ENCODE measurements at places on chromosomes 3 and 15.

GRCh38 chr3:157637866-157638265 lies 134.7 kb upstream of the VEPH1 start:
- no peak for DNase-seq

GRCh38 chr3:123880998-123881561 lies 3.1 kb downstream of the MYLK start:
- DNase-seq = no peak

GRCh38 chr3:126151562-126152302 lies 28.7 kb downstream of the ALDH1L1 start:
- DNase-seq = no peak

GRCh38 chr3:73733746-73734145 lies 109.0 kb upstream of the PDZRN3 start:
- DNase-seq = peak; percentile 48

DNA sequence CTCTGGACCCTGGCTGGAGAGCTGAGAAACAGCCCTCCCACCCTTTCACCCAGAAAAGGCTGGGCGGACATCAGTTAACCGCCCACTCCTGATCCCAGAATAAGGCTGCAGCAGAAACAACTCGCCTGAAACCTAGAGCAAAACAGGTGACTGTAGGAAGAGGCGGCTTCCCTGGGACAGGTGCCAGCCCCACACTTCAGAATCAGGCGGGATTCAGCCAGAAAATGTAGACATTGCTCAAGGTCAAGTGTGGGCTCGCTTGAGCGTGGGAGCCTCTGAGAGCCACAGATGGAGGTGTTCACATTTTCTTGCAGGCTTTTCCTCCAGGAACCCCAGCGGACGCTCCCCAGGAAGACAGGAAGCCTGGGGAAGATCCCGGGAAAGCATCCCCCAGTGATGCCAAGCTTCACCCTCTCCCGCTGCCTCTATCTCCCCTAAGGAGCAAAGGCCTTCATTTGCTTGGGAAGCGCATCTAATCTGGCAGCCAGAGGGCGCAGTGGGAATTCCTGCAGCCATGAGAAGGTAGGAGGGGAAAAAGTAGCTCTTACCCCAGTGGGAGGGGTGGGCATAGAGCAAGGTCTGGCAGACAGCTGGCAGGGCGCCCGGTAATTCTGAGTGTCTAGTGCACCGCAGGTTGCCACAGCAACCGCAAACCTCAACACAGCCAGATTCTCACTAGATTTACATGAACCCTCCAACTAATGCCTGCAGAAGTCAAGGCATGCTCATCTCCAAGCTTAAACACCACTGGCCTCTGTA lies 77.7 kb downstream of the OCA2 start:
- DNase-seq = peak; percentile 75

DNA sequence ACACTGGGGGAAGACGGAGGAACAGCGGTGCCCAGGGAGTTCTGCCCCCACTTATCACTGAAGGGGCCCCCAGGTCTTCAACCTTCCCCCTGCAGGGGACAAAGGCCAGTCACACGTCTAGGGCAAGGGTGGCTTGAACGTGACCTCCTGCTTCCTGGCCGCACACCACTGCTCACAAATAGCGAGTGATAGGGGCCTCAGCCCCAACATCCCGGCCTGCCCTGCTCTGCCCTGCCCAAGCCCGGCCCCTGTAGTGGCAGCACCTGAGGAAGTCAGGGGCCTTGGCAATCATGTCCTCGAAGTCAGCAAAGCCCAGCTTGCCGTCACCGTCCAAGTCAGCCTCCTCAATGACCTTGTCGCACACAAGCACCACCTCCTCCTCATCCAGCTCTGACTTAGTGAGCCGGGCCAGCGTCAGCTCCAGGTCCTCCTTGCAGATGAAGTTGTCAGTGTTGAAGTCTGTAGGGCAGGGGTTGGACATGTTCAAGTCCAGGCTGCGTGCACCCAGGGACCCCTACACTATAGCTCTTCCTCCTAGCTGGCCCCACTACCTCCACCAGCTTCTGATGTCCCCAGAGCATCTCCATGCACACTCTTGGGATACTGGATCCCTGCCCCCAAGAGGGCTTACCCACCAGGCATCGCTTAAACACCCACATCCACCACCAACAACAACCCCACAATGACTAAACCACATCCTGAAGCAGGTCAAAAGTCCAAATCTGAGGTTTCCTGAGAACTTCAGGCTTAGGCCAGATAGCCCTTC lies 13.3 kb downstream of the SH2D7 start:
- DNase-seq = no peak

DNA sequence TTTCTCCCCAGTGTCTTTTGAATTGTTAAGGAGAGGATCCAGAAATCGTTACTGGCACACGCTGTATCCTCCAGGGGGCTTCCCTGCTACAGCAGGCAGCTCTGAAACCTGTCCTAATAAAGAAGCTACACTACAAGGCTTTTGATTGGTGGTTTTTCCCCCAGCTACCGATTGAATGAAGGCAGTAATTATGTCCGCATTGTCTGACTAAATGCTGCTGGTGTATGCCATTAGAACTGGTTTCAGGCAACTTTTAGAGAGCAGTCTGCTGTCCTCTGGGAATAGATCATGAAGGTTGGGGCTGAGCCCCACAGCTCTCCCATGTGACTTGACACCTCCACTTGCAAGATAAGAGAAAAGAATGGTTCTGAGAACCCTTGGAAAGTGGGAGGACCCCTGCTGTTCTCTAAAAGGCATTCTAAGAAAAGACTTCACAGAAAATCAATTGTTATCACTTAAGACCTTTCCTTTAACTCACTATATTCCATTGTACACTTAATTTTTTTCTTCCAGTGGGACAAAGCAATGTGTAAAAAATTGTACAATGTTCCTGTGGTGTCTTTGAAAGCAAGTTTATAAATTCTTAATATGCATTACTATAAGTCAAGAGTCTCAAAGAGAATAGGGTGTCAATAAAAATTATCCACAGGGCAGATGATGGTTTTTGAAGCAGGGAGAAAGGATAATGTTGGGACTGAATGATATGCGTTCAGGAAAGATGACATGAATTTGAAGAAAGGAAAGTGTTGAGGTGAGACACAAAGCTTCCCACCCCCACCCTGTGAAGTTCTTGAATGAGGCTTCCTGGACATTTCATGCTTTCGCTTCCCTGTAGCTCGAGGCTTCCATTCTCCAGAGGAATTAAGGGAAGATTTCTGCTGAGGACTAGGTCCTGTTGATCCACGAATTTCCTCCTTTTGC lies 53.0 kb upstream of the DAZL start:
- peak; percentile 81 for DNase-seq

GRCh38 chr3:33954956-33955355 lies 156.5 kb downstream of the PDCD6IP start:
- DNase-seq = no peak

GRCh38 chr3:160097478-160097877 lies 108.8 kb downstream of the IL12A start:
- DNase-seq = no peak

GRCh38 chr3:187085933-187086332 lies 53.4 kb downstream of the RPL39L start:
- DNase-seq = no peak

DNA sequence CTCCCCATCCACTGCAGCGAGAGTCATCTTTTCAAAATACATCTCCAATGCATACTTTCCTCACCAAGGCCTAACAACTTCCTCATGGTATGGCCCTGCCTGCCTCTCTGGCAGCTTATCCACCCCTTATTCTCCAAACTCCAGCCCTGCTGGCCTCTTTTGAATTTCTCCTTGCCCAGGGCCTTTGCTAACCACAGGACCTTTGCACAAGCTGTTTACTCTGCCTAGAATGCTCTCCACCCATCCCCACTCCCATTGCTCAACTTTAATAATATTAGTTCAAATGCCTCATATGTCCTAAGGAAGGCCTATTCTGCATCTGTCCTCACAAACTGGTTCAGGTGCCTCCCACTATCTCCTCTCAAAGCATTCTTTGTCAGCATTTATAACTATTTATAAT lies 230.7 kb downstream of the CADPS start:
- DNase-seq = no peak
